Upper lobe of right lung (tissue), 1 donor: ENCODE measurements at places on chromosomes 7 and 10. TPM values are rescaled to one million over a fixed set of nuclear protein-coding genes. Genes with fewer than 3 reads are reported as not detected.

Gene ADGRA1
- total RNA-seq = not detected

Gene PHYHIPL
- total RNA-seq = not detected

DNA sequence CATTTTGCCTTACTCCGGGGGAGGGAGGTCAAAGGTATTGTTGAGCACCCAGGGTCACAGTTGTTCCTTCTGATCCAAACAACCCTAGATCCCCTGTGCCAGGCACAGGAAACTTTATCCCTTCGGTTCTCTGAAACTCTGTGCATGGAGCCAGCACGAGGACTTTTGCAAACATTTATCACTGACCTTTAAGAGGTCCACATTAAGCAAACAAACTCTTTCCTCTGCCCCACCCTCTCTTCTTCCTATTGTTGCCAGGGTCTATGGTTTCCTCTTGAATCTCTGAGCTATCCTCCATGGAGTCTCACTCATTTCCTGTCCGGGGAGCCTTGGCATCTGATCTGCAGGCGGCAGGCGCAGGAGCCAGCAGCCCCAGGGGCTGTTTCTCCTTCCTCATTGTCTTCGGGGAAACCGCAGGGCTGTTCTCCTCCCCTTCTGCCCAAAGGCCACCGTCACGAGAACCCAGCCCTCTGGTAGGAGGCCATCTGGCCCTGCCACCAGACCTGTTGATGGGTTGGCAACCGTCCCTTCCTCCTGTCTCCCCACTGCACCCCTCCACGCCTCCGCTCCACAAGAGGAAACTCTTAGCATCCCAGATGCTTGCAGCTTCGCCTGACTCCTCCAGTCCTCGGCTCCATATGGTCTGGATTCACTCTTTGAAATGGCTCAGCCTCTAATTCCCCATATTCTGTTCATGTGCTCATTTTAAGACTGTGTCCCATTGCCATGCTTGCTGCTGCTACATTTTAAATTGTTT lies 327.3 kb upstream of the NRP1 start:
- H3K27me3 ChIP-seq = no peaks in the 10 kb centered on the region
- peaks cover 6% of the 10 kb centered on the region for H3K4me1 ChIP-seq
- peak; percentile 83 for DNase-seq
- peak overlapping the region; percentile 42 for H3K27ac ChIP-seq
- no peaks in the 10 kb centered on the region for H3K36me3 ChIP-seq

- H3K4me1 ChIP-seq = no peaks in the 10 kb centered on the region
- H3K27me3 ChIP-seq = no peaks in the 10 kb centered on the region
- no peak overlapping the region for H3K4me3 ChIP-seq
- DNase-seq = no peak
- H3K27ac ChIP-seq = no peak overlapping the region
- H3K36me3 ChIP-seq = no peaks in the 10 kb centered on the region
Measured at GRCh38 chr7:70393956-70394355, 738.0 kb upstream of the GALNT17 start.

Gene GIMAP5
- total RNA-seq = 41.8 TPM

- no peak overlapping the region for H3K4me3 ChIP-seq
- no peaks in the 10 kb centered on the region for H3K36me3 ChIP-seq
- H3K4me1 ChIP-seq = no peaks in the 10 kb centered on the region
- no peak overlapping the region for H3K27ac ChIP-seq
- peak; percentile 88 for DNase-seq
Measured at GRCh38 chr7:102272075-102272916, 14.4 kb upstream of the SH2B2 start.

Gene ASB10
- total RNA-seq = not detected

Gene GNB2
- total RNA-seq = 208 TPM

DNA sequence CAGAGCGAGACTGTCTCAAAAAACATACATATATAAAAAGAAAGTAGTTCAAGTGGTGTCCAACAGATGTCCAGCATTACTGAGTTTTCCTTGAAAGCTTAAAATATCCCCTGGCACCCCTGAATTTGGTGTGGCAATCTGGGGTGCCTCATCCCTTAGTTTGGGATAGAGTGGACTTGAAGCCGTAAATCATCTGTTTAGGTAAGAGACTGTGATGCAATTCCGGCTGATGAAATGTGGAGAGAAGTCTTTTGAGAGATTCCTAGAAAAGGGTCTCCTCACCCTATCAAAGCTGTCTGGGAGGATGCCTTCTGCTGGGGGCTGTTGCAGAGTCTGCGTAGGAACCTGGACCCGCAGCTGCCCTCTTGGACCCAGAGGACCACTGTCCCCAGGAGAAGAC lies 408.0 kb downstream of the RPS24 start:
- no peak overlapping the region for H3K4me3 ChIP-seq
- H3K27ac ChIP-seq = no peak overlapping the region
- no peaks in the 10 kb centered on the region for H3K4me1 ChIP-seq
- no peaks in the 10 kb centered on the region for H3K27me3 ChIP-seq
- H3K36me3 ChIP-seq = no peaks in the 10 kb centered on the region

Gene ATOH7
- total RNA-seq = not detected

DNA sequence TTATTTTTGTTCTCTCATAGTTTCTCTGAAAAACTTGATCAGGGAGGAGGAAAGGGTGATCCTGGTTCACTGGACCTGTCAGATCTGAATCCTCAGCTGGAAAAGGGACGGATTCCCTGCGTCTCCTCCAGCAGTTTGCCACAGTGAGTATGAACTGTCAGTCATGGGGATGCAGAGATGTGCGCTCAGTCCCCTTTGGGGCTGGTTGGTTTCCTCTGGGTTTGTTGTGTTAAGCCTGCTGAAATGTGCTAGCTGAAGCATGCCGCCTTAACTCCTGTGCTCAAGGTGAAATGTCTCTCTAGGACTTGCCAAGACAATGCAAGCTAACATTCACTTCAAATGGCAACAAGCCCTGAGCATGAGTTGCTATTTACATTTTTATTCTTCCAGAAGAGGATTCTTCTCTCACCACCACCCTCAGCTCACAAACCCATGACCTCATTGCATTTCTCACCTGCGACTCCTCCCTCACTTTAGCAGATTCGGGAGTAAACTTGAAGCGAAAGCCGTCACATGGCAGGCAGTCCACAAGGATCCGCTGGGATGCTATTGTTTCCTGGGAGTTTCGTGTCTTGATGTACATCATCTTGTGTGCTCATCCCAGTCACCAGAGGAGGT lies 192.9 kb upstream of the FZD8 start:
- H3K4me1 ChIP-seq = no peaks in the 10 kb centered on the region
- no peak for DNase-seq
- no peak overlapping the region for H3K4me3 ChIP-seq
- no peaks in the 10 kb centered on the region for H3K36me3 ChIP-seq
- H3K27me3 ChIP-seq = no peaks in the 10 kb centered on the region

DNA sequence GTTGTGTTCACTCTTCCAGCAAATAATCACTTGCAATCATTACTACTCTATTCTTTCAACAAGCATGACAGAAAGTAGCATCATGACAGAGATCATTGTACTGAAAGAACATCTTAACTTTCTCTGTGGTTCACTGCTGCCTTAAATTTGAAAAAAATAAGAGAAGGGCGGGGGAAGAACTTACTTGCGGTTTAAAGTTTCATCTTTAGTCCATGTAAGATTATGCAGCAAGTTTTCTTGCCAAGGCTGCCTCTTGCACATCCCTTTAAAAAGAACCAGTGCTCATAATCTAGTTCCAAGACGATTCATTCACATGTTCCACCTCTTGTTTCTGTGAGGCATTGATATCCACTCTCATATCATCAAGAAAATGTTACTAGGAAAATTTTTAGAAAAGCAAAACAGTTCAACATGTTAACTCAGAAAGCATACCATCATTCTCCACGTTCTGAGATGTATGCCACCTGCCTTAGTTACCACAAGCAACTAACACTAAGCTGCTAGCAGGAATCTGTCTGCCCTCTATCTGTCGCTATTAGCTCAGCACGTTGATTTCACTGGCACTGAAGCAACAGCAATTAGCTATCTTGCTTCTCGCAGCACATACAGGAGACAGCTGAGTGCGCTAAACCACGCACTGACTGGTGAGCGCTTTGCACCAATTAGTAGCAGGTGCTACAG lies at the start of gene PCDH15:
Gene PCDH15 (minus strand): TSS at position 491 of the 681 bp plus-strand sequence. CDS start 136,969 bp downstream, outside the sequence.
- no peaks in the 10 kb centered on the region for H3K36me3 ChIP-seq
- no peak within 1 kb of the TSS for H3K27ac ChIP-seq
- H3K4me1 ChIP-seq = no peaks in the 10 kb centered on the region
- peak within 1 kb of the TSS; percentile 18 for H3K4me3 ChIP-seq
- DNase-seq = no peak

DNA sequence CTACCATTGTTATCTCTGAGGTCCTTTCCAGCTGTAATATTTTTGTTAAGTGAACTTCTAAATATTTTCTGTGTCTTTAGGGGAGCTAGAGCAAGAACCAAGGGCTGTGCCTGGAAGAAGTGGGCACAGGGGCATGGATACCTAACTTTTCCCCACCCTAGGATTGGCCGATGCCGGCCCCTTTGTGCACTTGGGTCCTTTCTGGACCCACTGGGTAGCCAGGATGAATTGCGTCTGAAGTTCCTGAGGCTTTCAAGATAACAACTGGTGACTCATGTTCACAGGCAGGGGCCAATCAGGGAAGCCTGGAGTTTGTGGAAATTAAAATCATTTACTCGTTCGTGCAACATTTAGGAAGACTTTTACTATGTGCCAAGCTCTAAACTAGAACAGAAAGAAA lies 758 bp downstream of the DPCD start:
- peaks cover 18% of the 10 kb centered on the region for H3K36me3 ChIP-seq
- peak overlapping the region; percentile 99 for H3K4me3 ChIP-seq

DNA sequence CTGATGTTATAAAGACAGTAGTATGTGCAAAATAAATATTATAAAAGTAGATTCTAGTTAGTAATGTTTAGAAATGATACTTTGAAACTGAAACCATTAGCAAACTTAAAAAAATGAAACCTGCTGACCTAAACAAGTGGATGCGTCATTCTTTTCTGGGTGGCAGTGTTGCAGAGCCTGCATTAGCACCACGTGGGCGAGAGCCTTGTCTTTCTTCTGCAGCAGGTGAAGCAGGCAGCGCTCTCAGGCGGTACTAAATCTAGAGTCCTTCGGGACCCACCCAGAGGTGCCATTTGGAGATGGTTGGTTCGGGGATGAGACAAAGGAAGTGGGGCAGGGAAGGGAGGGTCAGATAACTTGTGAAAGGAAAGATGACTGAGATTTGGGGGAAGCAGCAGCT lies 759.1 kb upstream of the IGFBP3 start:
- H3K4me3 ChIP-seq = no peak overlapping the region
- no peak for DNase-seq
- H3K27me3 ChIP-seq = no peaks in the 10 kb centered on the region
- no peak overlapping the region for H3K27ac ChIP-seq

DNA sequence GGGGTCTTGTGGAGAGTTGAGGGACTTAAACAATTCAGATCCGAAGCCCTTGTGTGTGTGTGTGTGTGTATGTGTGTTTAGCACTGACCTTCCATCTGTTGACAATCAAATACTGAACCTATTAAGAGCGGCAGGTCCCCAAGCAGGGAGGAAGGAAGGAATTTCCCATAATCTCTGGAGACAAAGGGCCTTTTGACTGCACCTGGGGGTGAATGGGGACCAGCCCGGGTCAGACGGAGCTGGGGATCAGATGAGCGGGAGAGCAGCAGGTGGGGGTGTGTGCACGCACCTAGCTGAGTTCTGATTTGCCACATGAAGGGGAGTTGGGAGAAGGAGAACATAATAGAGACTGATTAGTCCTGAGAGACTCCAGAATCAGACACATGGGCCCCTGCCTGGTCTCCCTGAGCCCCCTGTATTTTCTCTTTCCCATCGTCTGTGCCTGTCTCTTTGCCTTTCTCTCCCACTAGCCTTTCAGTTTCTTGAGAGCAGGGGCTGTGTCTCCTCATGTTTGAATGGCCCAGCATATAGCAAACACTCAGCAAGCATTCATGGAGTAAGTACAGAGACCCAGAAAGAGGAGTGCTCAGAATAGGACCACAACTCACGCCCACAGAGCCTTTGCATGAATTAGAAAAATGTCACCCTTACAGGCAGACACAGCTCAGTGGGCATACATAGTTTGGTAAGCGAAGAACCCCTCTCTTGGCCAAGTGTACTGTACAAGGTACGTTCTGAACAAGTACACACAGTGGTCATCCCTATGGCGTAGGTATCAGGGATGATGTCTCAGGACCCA lies 288.3 kb upstream of the HABP2 start:
- no peak overlapping the region for H3K4me3 ChIP-seq
- peaks cover 6% of the 10 kb centered on the region for H3K27me3 ChIP-seq
- H3K27ac ChIP-seq = no peak overlapping the region
- H3K4me1 ChIP-seq = no peaks in the 10 kb centered on the region

DNA sequence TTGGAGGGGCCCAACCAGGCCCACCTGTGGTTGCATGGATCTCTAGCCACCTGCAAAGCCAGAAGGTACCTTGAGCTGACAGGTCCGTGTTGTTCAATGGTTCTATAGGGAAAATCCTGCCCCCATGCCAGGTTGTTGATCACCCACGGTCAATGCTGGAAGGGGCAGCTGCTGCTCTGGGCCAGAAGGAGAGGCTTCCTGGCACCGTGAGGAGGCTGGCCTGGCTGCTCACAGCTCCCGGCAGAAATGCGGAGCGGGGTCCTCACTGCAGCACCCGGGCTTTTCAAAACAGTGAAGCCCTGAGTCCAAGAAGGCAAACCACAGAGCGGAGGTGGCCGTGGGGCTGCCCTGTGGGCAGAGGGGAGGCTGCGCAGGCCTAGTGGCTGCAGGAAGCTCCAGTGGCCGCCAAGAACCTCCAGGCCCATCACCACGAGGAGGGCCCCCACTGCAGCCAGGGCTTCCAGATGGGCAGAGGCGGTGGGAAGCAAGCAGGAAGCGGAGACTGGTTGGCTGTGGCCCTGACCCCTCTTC lies 25.0 kb upstream of the GPR146 start:
- H3K27me3 ChIP-seq = no peaks in the 10 kb centered on the region
- no peak for DNase-seq
- H3K36me3 ChIP-seq = peaks cover 5% of the 10 kb centered on the region
- H3K4me1 ChIP-seq = peaks cover under 1% of the 10 kb centered on the region
- no peak overlapping the region for H3K27ac ChIP-seq

DNA sequence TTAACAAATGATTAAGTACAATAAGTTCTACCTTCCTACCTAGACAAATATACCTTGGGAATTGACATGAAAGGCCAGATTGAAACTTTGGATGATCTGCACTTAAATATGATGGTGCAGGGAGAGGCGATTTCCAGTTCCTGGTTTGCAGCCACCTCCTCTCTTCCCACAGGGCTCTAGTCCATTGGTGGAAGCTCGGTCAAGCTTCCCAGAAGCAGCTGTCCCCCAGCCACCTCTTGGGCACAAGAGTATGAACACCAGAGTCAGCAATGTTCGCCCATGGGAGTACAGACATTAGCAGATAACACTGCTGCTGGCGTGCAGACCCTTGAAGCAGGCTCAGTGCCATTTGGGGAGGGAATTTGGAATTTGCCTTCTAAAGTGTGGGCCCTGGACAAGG lies 1.5 kb upstream of the CPVL start:
- H3K4me3 ChIP-seq = no peak overlapping the region
- peaks cover 22% of the 10 kb centered on the region for H3K27me3 ChIP-seq
- no peaks in the 10 kb centered on the region for H3K36me3 ChIP-seq
- no peak for DNase-seq

Gene C10orf105
- 0.52 TPM for total RNA-seq

GRCh38 chr7:44308596-44309270 lies 16.7 kb downstream of the CAMK2B start:
- H3K27me3 ChIP-seq = peaks cover 16% of the 10 kb centered on the region
- H3K4me1 ChIP-seq = no peaks in the 10 kb centered on the region
- DNase-seq = peak; percentile 61
- H3K27ac ChIP-seq = no peak overlapping the region
